Osteocyte (in vitro differentiated cells): ENCODE measurements at places on chromosomes 11 and 22. TPM values are rescaled to one million over a fixed set of nuclear protein-coding genes. Genes with fewer than 3 reads are reported as not detected.
A peak's percentile ranks its signal among the peaks of the same experiment; 100 is the strongest.

- no peak for DNase-seq
Measured at GRCh38 chr11:76588455-76589325, 81.9 kb downstream of the LRRC32 start.

DNA sequence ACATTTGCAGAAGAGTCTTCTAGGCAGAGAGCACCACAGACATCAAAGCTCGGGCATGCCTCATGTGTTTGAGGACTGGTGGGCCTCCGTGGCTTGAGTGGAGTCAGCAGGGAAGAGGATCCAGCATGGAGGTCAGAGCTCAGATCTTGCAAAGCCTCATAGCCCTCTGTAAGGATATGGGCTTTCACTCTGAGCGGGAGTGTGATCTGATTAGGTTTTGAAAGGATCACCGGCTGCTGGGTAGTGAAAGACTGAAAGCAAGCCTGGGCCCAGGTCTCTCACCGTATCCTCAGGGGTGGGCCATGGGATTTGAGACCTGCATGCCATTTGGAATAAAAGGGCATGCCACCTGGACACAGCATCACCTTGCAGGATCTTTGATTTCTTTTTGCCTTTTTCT lies 112.7 kb downstream of the TEAD1 start:
- DNase-seq: no peak

DNA sequence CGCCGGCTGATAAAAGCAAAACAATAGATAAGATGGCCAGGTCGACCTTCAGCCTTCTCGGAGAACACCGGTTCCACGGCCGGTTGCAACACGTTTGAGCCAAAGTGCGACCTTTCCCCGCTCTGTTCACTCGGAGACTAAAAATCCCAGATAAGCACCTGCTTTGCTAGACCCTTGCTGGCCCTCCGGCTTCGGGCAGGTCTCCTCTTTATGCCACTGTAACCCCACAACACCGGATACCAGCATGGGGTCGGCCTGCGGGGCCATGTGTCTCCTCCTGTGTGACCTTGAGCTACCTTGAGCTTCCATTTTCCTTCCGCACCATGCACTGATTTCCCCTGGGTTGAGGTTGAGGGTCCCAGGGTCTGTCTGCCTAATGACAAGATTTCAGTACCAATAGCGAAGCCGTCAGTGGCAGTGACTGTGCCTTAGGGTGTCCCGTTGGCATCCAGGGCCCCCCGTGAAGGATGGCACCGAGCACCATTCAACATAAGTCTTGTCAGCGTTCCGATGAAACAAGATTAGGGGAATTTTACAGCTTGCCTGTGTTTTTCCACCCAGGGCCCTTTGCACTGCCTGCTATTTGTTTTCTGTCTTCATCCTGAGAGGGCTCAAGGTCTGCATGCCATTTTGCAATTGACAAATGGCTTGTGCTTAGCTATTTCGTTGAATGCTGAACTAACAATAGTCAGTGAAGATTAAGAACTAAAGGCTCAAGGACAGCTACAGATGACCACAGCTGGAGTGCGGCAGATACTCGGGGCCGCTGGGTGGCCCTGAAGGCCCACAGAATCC lies 118.6 kb downstream of the KCNQ1 start:
- no peak for DNase-seq

DNA sequence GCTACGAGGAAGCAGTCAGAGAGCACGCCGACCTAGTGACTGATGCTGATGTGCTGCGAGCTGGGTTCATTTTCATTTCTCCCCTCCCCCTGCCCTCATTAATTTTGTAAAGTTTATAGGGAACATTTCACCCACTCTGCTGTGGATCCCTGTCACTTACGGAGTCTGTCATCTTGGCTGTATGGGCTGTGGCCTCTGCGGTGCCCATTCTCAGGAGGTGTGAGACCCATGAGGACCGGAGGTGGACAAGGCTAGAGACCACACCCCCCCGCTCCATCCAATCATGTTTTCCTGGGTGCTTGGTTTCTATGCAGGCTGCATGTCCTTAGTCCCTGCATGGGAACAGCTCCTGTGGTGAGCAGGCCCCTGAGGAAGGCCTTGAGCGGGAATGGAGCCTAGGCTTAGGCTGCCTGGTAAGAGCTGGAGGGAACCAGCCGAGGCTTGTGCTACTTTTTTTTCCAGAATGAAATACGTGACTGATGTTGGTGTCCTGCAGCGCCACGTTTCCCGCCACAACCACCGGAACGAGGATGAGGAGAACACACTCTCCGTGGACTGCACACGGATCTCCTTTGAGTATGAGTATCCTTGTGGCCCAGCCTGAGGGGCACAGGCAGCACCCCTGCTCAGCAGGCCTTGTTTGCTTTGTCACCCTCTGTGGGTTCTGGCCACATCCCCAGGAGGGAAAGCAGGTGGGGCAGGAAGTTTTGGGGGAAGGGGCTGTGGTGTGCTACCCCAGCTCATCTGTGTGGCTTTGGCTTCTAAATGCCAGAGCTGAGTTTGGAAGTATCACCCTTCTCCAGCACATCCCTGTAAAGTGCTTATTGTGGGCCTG lies 19.1 kb downstream of the CLDN5 start:
- no peak for DNase-seq

DNA sequence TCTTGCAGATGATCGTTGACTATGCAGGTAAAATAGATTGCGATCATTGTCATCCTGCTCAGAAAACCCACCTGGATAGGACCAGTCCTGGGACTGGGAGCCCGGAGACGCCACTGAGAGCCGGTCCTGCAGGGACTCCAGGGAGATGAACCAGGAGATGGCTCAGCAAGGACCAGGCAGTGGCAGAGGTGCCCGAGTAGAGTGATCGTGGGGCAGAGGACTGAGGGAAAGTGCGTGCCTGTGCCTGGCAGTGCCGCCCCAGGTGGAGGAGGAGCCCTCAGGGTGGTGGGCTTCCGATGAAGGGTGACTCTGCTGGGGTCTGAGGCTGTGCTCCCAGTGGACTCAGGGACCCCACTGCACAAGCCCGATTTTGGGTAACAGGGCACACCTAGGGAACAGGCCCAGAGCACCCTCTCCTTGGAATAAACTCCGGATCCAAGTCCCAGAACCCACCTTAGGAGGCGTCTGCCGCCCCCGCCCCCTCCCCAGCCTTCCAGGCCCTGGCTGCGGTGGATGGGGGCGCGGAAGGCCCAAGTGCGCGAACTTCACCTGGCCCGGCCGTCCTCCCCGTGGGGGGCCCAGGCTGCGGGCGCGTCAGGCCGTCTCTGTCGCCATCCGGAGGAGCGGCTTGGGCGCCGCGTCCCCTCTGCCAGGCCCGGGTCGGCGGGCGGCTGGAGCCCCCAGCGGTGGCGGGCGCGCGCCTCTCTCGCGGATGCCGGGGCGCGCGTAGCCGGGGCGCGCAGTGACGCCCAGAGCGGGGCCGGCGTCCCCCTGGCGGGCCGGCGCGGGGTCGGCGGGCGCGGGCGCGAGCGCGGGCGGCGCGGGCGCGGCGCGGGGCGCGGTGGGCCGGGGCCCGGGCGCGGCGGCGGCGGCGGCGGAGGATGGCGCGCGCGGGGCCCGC lies 1338.8 kb downstream of the BRD1 start:
- DNase-seq: peak; percentile 84

DNA sequence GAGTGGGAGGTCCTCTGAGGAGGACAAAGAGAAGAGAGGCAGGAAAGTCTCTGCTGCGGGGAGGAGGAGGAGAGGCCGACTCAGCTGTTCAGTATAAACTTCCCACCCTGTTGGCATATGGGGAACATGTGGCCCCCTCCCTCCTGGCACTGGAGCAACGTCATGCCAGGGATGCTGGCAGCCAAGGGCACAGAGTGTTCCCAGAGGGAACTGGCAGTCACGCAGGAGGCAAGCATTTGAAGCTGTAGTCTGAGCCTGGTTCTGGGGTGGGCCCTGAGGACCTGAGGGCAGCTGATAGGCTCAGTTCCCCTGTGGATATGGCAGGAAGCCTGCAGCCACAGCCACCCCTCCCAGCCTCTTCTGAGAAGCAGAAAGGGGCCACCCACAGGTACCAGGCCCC lies 67.1 kb upstream of the TSPAN18 start:
- DNase-seq: no peak

- DNase-seq: no peak
Measured at GRCh38 chr11:289398-289711, 429 bp downstream of the PGGHG start.

DNA sequence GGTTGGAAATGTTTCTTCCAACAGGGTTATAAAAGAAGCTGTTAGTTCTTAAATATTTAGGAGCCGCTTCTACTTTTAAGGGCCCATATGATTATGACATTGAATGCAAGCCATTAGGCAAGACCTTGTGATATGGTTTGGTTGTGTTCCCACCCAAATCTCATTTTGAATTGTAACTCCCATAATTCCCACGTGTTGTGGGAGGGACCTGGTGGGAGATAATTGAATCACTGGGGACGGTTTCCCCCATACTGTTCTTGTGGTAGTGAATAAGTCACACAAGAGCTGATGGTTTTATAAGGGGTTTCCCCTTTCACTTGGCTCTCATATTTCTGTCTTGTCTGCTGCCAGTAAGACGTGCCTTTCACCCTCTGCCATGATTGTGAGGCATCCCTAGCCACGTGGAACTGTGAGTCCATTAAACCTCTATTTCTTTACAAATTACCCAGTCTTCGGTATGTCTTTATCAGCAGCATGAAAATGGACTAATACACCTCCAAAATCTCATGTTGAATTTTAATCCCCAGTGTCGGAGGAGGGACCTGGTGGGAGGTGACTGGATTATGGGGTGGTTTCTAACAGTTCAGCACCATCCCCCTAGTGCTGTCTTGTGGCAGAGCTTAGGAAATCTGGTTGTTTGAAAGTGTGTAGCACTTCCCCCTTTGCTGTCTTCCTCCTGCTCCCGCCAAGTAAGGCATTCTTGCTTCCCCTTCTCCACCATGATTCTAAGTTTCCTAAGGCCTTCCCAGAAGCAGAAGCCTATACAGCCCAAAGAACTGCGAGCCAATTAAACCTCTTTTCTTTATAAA lies 4.3 kb downstream of the CD59 start:
- no peak for DNase-seq

DNA sequence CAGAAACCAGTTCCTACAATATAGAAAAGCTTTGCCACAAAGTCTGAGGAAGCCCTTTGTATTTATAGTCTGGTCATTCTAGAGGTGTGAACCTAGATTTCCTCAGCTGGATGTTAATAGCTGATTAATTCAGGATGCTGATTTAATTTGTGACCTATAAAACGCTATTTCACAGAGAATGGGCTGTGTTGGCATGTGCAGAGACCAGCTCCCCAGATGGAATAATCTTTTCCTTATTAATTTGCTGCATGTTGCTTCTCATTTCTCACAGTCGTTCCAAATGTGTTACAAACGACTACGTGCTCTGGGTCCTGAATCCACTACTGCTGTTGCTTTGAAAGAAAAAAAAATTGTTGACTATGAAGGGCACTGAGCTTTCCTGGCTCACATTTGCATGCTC lies 49.3 kb downstream of the BDNF start:
- no peak for DNase-seq

- no peak for DNase-seq
Measured at GRCh38 chr11:69892237-69892985, 73.2 kb upstream of the FGF3 start.

DNA sequence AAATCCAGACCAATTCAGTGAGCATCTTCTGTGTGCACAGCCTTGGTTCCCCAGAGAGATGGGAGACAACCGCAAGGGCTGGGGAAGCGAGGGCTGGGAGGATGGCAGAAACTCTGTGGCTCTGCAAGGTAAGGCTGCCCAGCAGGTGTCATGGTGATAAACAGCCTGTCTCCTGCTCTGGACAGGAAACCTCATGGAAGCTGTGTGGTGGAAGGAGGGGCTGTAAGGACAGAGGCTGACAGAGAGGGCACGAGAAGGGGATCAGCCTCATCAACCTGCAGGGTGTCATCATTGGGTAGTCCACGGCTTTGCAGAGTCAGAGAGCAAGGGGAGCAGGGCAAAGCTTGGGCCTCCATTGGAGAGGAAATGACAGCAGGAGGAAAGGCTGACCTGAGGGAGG lies 138.4 kb upstream of the CADM1 start:
- DNase-seq: no peak

DNA sequence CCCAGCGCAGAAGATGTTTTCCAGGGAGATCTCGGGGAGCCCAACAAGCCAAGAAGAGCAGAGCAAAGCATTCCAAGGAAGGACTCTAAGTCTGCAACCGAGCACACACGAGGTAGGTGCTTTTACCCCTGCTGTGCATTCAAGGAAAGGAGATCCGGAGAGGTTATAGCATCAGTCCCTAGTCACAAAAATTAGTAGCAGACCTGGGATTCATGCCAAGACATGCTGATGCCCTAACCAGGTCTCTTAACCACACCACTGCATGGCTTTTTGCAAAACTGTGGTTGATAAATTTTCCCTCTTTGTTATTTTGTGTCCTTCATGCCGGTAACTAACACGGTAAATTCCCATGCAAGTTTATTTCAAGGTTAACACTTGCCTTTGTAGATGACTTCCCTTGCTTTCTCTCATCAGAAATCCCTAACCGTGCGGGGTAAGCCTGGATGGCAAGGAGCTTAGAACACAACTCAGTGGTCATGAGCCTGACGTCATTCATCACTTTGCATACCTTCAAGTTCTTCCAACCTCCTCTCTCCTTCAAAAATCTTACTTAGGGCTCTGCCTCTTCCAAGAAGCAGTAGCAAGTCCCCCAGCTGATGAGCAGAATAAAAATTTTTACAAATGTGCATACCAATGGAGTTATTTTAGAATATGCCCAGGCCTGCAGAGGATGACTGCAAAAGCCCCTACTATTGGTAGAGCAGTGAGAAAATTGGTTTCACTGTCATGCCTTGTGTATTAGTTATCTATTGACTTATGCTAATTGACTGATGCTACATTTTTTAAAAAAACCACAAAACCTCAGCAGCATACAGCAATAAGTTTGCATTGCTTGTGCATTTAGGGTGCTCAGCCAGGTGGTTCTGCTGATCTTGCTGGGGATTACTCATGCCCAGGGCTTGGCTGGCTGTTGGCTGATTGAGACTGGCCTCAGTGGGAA lies 465.1 kb downstream of the MN1 start:
- DNase-seq: peak; percentile 23

- no peak for DNase-seq
Measured at GRCh38 chr22:40118979-40119378, 58.7 kb upstream of the TNRC6B start.

GRCh38 chr22:33748714-33749113 lies 171.6 kb downstream of the LARGE1 start:
- no peak for DNase-seq

- no peak for DNase-seq
Measured at GRCh38 chr22:45230026-45230721, 10.5 kb downstream of the KIAA0930 start.

GRCh38 chr11:66243782-66244535 lies 24.5 kb upstream of the RAB1B start:
- no peak for DNase-seq

DNA sequence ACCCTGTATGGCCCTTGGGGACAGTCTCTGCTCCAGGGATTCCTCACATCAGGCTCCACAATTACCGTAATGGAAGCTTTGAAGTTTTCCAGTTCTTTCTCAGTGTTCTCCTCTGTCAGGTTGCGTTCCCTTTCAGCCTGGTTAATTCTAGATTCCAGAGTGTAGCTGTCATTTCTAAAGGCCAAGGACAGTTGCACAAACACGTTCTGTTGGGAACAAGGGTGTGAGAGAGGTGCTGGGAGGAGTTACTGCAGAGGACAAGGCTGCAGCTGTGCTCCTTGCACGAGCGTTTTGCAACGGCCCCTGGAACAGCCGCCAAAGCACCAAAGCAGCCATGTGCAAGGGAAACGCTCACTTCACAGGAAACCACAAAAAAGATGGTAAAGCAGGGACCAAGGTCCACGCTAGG lies 35.9 kb upstream of the LYVE1 start:
- DNase-seq: no peak

- no peak for DNase-seq
Measured at GRCh38 chr11:47233989-47234668, 14.5 kb downstream of the ACP2 start.

MMP1 gene
- not detected in 2 replicates for total RNA-seq

MPZL2 gene
- not detected in 2 replicates for total RNA-seq

KDM4D gene
- total RNA-seq: 0.81 and 0.97 TPM in 2 replicates

KCNK7 gene
- total RNA-seq: not detected in 2 replicates

TSSK2 gene
- total RNA-seq: not detected in 2 replicates

CADM1 gene
- total RNA-seq: 19.6 and 24.2 TPM in 2 replicates

MPZL3 gene
- total RNA-seq: 0.37 and 0.40 TPM in 2 replicates

TUB gene
- total RNA-seq: 7.8 and 8.7 TPM in 2 replicates
